Trophoblast cell (in vitro differentiated cells and primary cell): ENCODE measurements at places on chromosomes 6 and 20.
A peak's percentile ranks its signal among the peaks of the same experiment; 100 is the strongest.

- peak; percentile 36 for DNase-seq
Measured at GRCh38 chr6:168318579-168319278, 848 bp downstream of the DACT2 start.

GRCh38 chr6:159254186-159254585, 85.0 kb downstream of the FNDC1 start:
- no peak for DNase-seq

DNA sequence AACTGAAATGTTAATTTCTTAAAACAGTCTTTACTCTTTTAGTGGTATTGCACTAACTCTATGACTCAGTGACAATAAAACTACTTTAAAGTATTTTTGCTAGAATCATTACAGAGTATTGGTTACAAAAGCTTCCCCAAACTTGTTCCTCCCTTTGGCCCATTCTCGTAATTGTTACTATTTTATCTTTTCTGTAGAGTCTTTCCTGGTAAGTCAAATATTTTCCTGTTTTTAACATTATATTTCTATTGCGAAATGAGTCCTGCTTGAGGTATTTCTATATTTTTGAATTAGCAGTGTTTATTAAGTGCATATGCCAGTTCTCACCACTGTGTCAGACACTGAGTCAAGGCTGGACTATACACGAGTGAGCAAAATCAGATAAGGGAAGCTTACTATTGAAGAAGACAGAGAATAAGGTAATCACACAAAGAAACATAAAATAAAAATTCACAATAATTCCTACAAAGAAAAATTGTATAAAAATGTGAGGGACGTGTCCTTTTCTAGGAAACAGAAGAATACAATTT, 970.5 kb downstream of the EYS start:
- no peak for DNase-seq

- no peak for DNase-seq
Measured at GRCh38 chr20:63826753-63827152, 4.3 kb downstream of the ZBTB46 start.

DNA sequence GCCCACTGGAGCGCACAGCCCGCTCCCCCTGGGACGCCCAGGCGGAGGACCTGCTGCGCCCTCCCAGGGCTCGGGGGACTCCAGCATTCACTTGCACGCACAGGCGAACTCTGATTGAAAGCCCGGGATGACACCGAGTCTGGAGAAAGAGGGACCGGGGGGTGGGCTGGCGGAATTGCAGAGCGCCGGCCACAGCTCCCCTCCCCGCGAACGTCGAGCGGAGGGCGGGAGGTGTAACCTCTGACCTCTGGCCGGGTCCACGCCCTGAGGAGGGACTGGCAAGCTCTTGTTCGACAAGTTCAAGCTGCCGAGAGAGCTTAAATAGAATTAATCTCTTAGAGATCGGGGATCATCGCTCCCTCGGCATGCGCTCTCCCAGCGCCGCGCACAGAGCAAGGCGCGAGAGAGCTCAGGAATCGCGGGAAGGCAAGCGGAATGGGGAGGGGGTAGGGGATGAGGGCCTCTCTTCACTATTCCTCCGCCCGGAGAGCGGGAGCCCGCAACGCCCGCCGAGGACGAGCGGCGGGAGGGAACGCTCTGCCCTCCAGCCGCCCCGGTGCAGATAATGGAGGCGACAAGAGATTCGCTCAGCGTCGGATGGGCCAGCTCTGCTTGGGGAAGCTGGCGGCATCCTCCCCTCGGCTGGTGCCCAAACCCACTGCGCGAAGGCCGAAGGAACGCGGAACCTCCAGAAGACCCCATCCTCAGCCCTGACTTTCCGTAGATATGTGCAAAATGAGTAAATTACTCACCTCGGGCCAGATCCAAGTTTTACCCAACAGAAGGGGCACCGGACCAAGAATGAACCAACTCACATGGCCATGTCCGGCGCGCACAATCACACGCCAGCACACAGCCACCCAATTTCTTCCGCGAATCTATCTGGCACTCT, 761 bp upstream of the NR2E1 start:
- DNase-seq = no peak

- DNase-seq = peak; percentile 40
Measured at GRCh38 chr6:83193747-83194566, 800 bp downstream of the RWDD2A start.

- DNase-seq = no peak
Measured at GRCh38 chr6:169200893-169201514, 52.6 kb downstream of the THBS2 start.

GRCh38 chr20:58227391-58228102, 906 bp downstream of the ANKRD60 start:
- no peak for DNase-seq

DNA sequence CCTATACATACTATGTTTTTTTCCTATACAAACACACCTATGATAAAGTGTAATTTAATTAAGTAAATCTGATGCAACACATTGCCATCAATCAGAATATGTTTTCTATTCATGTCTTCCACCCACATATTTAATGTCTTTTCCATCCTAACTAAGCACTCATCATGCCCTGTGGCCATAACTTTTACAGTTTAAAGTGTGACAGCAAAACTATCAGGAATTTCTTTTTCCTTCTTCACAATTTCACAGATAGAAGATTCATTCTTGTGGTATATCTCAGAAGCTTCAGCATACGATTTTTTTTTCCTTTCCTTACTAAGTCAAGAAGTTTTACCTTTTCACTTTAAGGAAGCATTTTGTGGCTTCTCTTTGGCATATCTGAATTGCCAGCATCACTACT, 7.0 kb upstream of the BEND6 start:
- no peak for DNase-seq

GRCh38 chr20:3223651-3223993, 14.3 kb downstream of the ITPA start:
- DNase-seq = no peak
